ENCODE measurements at places on chromosomes 5 and 9. TPM values are rescaled to one million over a fixed set of nuclear protein-coding genes. Genes with fewer than 3 reads are reported as not detected.
A peak's percentile ranks its signal among the peaks of the same experiment; 100 is the strongest.

DNA sequence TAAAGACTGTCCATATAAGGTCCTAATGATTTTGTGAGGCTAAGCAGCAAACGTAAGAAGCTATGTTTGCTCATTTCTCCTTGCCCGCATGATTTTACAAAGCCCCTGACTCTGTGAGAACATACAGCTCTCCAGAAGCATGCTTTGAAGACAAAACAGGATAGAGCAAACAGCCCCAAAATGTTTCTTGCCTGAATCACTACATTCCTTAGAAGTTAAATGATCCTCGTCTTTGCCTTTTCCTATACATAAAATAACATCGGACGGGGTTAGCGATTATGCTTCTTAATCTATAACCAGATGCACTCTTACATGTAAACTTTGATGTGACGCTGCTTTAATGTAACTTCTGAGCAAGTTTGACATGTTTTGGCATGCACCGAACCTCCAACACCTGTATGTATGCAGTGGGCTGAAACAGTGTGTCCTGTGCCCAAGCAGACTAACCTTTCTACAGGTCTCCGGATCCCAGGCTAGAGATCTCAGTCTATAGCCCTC lies 353.7 kb downstream of the CETN3 start:
- DNase-seq = no peak

DNA sequence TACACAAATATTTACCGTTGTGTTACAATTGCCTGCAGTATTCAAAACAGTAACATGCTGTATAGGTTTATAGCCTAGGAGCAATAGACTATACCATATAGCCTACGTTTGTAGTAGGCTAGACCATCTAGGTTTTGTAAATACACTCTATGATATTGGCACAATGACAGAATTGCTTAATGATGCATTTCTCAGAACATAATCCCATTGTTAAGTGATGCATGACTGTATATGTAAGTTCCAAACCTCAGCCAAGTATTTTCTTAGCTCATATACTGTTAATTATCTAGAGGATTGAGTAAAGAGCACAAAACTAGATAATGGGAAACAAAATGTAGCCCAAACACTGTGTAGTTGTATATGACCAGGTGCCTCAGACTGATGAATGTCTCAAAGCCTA lies 220.1 kb downstream of the ANXA1 start:
- no peak for DNase-seq

DNA sequence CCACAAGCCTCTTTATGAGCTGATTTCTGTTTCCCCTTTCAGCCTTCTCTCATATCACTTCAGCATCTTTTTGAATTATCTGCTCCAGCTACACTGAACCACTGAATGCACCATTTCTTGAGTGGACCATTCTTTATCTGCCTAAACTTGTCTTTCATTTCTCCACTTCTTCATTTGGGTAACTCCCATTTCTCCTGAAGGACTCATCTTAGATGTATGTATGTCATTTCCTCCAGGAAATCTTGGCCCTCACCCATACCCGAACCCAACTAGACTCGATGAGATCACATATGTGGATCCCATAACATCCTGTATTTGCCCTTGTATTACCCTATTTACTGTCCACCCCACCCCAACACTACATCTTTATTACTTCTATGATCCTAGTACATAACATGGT lies 249.8 kb downstream of the KIF4B start:
- DNase-seq = no peak

ADAMTS19 gene
- total RNA-seq = 9.3 TPM

DNA sequence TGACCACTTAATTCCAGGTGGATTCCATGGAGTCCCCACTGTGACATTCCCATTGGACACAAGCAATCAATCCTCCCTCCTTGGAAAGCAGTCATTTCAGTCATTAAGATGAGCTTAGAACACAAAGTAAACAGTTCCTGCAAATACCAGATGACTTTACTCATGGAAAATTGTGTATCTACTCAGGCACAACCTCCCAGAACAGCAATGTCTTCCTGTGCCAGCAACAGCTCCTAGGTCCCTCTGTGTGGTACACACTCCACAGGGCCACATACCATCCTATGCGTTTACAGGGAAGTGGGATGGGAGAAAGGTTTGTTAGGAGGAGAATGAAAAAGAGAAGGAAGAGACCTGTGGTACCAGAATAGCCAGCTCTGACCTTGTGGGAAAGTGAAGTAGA lies 53.7 kb downstream of the MTMR12 start:
- no peak for DNase-seq

FGD3 gene
- 5.5 TPM for total RNA-seq

DNA sequence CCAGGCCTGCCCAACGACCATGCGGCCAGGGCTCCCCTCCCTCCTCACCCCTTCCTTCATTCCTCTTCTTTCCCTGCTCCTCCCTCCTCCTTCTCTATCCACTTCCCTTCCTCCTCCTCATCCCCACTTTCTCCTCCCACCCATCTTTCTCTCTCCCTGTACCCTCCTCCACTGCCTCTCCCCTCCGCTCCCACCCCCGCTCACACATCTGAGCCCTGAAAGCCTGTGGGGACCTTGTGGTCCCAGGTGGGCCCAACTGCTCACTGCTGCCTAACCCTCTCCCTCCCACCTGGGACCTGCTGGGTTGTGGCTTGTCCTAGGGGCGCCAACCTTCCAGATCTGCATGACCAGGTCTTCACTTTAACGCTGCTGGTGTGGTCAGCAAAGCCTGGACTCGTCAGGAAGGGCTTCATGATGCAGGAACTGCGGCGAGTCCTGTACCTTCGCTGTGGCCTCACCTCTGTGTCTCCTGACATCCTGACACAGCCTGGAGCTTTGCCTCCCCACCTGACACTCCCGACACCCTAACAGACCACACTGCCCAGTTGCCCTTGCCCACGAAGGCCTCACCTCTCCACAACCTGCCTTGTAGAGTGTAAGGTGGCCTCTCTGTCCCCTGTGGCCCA lies 34.6 kb downstream of the C5orf15 start:
- DNase-seq = no peak

MSX2 gene
- total RNA-seq = 69.7 TPM

GRCh38 chr5:14872070-14872989 lies 752 bp upstream of the ANKH start:
- peak; percentile 77 for DNase-seq

DNA sequence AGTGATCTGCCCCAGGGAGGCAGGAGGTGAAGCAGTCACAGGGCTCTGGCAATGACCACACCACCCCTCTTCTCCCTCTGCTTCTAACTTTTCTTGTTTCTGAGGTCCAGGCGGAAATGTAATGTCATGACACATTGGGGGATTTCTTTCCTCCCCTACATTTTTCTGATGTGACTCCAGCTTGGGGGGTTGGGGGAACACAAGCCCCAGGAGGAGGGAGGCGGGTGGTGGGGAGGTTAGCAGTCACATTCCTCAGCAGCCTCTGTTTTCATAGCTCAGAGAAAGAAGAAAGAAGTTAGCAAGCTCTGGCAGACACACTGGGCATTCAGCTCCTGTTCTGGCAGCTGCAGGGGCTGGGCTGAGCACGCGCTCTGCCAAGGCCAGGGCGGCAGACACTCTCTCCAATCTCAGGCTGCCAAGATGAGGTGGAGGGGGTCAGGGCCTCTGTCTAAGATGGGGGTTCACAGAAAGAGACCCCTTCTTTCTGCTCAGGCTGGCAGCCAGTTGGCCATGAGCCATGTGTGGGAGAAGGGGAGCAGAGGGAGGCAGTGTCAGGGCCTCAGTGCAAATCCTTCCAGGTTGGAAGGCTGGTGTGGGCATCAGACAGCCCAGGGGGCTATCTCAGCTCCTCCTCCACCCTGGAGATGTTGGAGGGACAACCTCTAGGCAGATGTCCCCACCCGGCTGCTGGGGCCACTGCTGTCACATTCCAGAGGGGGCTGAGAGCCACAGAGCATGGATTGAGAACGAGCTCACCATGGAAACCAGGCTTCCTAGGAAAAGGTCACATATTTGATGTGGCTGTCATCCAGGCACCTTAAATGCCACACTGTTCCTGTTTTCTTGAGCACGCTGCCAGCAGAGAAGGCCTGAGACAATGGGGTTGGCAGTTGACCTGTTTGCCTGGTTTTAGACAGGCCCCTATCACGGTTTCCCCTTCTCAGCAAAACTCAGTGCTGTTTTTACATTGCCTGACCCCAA lies 20.1 kb upstream of the PFDN1 start:
- DNase-seq = no peak

DNA sequence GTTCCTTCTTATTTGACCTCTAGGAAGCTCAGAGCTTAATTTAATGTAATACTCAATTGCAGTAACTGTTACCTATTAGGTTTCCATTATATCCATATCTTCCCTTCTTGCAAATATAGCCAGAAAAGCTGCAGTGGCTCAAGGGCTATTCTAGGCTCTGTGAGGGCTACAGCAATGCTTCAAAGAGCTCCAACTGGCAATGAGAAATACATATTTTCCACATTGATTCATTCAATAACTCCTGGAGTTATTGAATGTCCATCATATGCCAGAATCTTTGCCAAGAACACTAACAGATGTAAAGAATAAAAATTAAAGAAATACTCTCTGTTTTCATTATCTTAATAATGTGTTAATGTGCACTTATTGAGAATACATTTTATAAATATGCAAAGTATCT lies 396.9 kb upstream of the PAPPA start:
- DNase-seq = no peak

SLIT3 gene
- 56.6 TPM for total RNA-seq

- DNase-seq = no peak
These were observed 1.2 kb downstream of the PPARGC1B start for GRCh38 chr5:149731332-149731616.

DNA sequence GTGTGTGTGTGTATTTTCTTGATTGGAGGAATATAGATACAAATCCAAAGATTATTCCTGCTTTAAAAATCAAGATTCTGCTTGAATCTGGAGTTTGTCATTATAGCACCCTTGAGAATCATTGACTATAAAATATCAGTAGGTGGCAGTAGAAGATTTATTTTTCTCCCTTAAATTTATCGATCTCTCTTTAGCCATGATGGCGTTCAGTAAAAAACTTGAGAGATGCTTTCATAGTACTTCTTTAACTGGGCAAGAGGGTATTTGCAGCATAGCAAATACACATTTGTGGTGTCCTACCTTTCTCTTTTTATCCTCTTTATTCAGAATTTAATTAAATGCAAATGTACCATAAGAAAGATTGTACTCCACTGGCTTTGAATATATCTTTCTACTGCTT lies 307.7 kb downstream of the ADGRV1 start:
- no peak for DNase-seq

GRCh38 chr9:15369871-15370270 lies 52.8 kb upstream of the SNAPC3 start:
- DNase-seq = no peak

DNA sequence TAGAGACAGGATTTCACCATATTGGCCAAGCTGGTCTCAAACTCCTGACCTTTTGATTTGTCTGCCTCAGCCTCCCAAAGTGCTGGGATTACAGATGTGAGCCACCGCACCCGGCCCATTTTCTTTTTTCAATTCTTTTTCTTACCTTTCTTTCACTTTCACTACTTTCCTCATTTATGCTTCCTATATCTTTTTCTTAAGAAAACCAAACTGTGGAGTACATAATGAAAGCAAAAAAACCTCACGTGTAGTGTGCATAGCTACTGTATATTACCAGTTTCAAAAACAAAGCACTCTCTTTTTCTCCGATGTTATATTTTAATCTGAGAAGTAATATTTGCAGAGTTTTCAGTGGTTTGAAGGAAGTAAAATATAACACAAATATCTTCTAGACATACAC lies 8.0 kb upstream of the CAST start:
- no peak for DNase-seq

GRXCR2 gene
- total RNA-seq = not detected

FAM221B gene
- 1.1 TPM for total RNA-seq

ROR2 gene
- total RNA-seq = 7.4 TPM

DNA sequence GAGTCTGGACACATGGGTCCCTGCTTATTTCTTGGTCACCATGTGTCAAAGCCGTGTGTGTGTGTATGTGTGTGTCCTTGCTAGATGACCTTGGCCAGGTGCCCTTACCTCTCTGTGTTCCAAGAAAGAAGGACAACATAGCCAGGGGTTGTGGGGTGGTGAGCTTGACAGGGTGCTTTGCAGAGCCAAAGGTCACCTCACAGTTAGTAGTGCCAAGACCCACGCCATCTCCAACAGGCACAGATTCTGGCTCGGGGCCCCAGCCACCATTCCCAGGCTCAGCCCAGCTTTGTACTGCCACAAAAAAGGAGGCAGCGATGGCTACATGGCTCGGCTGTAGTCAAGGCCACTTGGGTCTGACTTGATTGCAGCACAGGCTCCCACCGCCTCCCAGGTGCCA lies 39.5 kb downstream of the CXXC5 start:
- DNase-seq = no peak

- DNase-seq = no peak
These were observed 27.1 kb upstream of the MTMR12 start for GRCh38 chr5:32339878-32340277.

DNA sequence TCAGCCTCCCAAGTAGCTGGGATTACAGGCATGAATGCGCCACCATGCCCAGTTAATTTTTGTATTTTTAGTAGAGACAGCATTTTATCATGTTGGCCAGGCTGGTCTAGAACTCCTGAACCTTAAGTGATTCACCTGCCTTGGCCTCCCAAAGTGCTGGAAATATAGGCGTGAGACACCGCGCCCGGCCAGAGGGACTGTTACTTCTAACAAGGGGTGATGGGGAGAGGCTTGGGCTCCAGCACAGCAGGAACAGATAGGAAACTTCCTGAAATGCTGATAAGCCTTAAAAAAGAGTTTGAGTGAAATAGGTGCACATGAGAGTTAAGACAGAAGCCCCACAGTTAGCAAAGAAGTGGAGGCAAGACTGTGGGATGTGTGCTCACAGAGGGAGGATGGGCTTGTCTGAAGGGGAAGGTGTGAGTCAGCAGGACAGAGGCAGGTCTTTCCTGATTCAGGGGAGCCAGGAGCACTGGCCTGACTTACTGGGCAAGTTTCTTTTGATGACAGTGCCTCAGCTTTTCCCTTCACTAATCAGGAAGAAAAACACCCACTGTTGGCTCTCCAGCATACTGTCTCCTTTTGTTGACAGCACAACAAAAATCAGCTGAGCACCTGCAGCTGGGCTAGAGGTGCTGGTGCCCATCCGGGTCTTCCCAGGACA lies 68.4 kb downstream of the RAD23B start:
- DNase-seq = peak; percentile 52

IFNA13 gene
- total RNA-seq = not detected

DNA sequence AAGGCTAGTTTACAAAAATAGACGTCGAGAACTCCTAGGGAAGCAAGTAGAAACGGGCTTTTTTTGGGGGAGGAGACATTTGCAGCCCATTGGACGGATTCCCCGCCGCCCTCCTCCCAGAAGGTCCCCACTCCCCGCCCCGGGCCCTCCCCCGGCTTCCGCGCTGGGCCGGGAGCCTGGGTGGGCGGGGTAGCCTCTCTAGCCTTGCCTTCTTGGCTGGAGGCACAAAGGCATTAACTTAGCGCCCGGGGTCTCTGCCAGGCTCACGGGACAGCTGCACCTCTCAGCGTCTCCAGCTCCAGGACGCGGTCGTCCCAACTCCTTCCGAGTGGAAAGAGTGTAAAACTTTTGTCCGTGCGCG lies at the start of gene DMRTA1:
Gene DMRTA1, plus strand, starts transcription at position 236 of the 361 bp plus-strand sequence. CDS start 242 bp downstream, outside the sequence.
- DNase-seq = peak; percentile 71

FOXD4L5 gene
- total RNA-seq = not detected

All from type B pancreatic cell (in vitro differentiated cells).